Common myeloid progenitor, CD34-positive (primary cell): ENCODE measurements at places on chromosomes 1 and 21.

GRCh38 chr1:157399984-157400382, 152.3 kb downstream of the FCRL5 start:
- peak; percentile 87 for DNase-seq

DNA sequence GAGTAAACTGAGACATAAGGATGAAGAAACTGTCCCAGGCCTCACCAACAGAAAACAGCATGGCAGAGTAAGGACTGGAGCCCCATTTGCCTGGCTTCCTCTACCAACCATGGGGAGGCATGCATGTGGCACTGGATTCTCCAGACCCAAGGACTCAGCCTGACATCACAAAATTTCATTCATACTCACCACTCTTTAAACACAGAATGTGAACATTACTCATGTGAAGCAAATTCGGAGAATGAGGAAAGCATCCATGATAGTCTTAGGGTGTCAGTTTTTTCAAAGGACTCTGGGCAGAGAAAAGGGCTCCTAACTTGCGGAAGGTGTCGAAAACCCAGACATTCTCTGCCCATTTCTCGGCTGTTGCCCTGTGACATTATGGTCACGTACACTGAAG, 83.9 kb downstream of the PCNX2 start:
- DNase-seq = no peak

- no peak for DNase-seq
Measured at GRCh38 chr1:10852486-10852885, 56.0 kb upstream of the CASZ1 start.

DNA sequence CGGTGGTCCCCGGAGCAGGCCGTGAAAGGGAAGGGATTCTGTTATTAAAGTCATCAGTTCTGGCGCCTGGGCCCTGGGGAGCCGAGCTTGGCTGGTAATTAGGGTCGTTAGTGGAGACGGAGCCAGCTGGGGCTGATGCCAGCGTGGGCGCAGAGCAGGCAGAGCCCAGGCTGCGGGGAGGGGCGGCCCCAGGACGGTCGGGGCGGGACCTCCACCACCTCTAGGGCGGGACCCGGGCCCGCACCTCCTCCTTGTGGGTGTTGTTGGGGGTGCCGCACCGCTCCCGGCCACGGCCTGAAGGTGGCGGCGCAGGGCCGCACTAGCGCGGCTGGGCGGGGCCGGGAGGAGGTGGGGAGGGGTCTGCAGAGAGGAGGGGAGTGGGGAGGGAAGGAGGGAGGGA, 470.6 kb downstream of the PTPRU start:
- peak; percentile 62 for DNase-seq

DNA sequence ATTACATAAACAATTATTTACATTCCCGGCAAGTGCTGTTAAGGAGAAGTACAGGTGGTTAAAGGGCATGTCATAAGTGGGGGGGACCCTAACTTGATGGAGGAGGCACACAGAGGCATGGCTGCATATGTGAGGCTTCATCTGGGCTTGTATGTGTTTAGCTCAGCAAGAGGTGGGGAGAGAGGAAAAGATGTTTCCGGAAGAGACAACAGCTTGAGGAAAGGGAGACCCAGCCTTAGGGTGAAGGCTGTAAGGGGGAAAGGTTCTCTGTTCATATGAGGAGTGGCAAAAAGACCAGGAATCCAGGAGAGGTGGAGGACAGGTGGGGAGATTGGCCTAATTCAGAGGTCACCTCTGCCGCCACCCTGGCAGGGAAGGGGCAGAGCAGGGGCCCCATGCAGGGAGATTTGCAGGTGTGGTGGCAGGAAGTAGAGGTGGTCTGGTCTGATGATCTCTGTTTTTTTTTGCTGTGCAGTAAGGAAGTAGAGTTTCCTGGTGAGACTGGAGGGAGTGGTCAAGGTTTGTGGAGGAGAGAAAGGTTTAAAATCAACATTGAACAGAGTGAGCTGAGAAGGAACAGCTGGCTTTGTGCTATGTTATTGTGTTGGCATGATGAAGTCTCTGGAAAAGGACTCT, 9.0 kb downstream of the TRAF5 start:
- no peak for DNase-seq

DNA sequence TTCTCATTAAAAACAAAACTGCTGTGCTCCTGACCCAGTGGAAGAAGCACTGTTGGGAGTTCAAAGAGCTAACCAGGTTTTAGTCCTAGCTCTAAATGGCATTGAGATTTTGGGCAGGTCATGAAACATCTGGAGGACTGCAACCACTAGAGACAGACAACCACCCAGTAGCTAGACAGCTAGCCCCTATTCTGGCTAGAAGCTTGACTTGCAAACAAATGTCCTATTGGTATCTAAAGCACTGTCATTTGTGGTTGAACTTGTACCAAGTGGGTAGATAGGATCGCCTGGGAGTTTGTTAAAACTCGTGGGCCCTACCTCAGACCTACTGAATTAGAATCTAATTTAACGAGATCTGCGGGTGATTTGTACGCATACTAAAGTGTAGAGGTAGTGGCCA, 6.9 kb downstream of the RPL11 start:
- no peak for DNase-seq

GRCh38 chr1:86757272-86757984, 53.1 kb downstream of the SH3GLB1 start:
- DNase-seq = no peak

DNA sequence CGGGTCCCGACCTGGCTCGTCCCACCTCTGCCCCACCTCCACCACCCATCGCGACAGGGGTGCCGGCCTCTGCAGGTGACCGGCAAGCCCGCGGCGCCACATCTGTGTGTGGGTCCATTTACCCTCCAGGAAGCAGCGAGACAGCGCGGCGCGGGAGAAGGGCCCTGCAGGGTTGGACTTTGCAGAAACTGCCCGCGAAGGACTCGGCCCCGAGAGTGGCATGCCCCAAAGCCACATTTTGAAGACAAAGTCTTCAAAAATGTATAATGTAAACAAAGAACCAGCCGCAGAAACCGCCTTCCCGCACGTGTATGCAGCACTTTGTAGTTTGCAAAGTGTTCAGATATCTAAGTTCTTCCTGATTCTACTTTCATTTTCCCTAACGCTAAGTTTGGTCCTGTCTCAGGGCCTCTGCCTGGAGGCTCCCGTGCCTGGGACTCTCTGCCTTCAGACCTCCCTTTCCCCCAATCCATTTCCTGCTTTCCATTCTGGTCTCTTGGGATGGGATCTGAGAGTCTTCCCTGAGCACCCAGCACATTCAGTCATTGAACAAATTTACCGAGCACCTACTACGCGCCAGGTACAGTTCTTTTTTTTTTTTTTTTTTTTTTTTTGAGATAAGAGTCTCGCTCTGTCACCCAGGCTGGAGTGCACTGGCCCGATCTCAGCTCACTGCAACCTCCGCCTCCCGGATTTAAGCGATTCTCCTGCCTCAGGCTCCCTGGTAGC, 524 bp upstream of the TMCO4 start:
- DNase-seq = peak; percentile 48

DNA sequence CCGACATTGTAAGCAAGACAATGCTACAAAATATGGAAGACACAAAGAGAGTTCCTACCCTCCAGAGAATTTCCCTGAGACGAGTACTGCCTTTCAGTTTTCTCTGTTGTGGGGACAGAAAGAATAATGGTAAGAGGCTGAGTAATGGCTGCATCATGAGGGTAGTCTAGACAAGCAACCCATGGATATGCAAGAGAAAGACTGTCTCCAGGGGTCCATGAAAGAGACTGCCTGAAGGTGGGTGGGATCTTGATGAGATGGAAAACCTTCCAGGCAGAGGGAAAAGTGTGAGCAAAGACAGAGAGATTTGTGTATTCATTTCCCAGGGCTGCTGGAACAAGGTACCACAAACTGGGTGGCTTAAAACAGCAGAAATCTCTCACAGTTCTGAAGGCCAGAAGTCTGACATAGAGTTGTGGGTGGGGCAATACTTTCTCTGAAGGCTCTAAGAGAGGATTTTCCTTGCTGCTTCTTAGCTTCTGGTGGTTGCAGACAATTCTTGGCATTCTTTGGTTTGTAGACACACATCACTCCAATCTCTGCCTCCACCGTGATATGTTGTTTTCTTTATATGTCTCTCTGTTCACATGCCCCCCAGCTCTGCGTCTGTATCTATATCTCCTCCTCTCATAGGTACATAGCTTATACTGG, 41.4 kb downstream of the ANP32E start:
- DNase-seq = no peak

GRCh38 chr1:51518586-51519047, 449 bp downstream of the EPS15 start:
- DNase-seq = peak; percentile 55

- no peak for DNase-seq
Measured at GRCh38 chr1:14520514-14521163, 77.8 kb upstream of the KAZN start.

DNA sequence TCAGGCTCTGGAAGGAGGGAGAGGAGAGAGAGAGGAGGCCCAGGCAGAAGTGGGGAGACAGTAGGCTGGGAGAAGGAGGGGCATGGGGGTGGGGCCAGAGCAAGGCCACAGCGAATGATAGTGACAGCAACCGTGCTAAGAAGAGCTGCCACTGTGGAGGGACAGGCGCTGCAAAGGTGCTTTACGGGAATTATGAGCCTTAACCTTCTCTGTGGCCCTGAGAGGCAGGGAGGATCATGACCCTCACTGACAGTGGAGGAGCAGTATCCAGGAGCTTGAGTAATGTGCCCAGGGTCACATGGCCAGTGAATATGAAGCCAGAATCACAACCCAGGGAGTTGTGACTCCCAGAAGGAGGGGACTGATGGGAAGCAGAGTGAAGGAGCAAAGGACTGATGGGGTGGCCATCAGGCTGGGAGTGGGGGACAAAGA, 53.4 kb upstream of the RPL11 start:
- no peak for DNase-seq

GRCh38 chr1:118788463-118788862, 199.7 kb downstream of the TBX15 start:
- no peak for DNase-seq

DNA sequence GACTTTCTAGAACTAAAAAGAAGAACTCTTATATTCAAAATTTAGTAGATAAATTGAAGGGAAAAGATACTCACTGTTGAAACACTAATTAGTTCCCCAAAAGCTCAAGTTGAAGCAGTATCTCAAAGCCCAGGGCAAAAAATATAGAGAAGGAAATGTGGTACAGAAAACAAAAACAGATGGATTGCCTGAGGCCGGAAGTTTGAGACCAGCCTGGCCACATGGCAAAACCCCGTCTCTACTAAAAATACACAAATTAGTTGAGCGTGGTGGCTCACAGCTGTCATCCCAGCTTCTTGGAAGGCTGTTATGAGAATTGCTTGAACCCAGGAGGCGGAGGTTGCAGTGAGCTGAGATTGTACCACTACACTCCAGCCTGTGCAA, 36.0 kb downstream of the FAM177B start:
- peak; percentile 96 for DNase-seq

DNA sequence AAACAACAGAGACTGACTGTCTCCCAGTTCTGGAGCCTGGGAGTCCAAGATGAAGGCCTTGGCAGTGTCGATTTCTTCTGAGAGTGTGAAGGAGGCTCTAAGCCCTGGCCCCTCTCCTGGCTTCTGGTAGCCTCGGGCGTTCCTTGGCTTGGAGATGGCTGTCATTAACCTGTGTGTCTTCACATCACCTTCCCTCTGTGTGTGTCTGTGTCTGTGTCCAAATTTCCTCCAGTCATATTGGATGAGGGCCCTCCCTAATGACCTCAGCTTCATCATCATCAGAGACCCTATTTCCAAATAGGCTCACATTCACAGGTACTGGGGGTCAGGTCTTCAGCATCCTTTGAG, 138.3 kb downstream of the TOMM20 start:
- DNase-seq = no peak

DNA sequence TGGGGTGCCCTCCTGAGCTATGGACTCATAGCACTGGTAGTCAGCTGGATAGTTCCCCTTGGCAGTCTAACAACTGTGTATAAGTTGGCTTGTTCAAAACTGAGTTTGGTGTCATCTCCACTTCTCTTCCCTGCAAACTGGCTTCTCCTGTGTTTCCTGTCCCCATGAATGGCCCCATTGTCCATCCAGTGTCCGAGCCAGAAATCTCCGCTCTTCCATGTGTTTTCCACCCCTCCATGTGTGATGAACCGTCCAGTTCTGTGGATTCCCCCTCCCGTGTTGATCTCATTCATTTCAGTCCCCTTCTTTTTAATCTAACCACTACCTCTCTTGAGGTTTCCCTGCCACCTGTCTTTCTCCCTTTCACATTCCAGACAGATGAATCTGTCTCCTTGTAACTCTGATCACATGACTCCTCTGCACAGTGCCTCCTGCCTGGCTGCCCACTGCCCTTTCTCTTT, 195.7 kb downstream of the ROR1 start:
- DNase-seq = no peak
